Stimulated activated CD4-positive, alpha-beta T cell treated with anti-CD3 and anti-CD28 coated beads, Interleukin-4, amount 100 ng/mL, for 4 hours (primary cell): ENCODE measurements at places on chromosomes 2 and 18.

GRCh38 chr2:215466097-215466909 is 30.4 kb upstream of the FN1 start:
- no peak for DNase-seq

DNA sequence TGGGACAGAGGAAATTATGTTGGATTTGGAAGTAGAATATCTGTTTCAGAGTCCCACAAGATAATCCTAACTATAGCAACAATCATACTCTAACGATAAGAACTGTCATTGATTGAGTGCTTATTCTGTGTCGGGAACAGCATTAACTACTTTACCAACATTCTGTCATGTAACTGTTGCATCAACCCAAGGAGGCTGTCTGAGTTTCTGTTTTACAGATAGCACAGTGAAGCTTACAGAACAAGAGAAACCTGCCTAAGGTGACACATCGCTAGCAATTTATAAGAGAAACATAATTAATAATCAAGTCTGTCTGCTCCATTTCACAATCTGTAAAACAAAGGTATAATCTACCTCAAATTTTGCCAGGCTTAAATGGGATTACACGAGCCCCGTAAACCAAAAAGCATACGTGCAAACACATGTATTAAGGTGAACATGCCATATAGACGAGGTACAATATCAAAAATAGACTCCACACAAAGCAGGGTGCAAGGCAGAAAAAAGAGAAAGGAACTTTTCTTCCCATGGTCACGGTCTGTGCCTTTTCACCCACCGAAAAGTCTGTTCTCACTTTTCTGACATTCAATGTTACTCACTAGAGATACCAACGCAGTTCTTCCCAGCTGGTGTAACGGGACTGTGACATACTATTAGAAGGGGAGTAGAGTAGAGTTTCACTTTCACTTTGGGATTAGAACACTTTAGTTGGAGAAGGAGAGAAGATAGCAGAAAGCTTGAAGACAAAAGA is 37.2 kb upstream of the SLC8A1 start:
- DNase-seq: no peak

DNA sequence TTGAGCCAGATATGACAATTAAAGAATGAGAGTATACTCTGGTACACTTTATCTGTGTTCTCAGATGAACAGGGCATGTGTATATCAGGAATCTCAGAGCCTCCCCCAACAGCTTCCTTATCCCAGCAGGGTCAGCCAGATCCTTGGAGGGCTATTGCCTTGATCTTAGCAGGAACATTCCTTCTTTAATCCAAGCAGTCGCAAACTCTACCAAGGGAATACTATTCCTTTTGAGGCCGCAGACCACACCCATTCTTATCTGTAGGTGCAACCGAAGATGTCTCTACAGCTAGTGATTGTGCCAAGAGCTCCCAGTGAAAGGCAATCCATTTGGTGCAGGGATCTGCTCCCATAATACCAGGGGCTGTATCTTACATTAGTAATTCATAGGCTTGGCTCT is 118.3 kb upstream of the DOK6 start:
- no peak for DNase-seq

DNA sequence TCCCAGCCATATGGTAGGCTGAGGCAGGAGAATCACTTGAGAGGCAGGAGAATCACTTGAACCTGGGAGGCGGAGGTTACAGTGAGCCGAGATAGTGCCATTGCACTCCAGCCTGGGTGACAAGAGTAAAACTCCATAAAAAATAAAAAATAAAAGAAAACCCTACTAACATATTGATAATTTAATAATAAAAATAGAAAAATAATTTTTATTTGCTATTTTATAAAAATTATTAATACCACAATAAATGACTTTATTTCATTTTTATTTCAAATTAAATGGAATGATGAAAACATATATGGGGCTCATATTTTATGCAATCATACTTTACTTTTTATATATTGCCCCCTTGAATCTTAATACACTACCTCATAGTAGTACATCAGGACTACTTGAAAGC is 20.4 kb downstream of the TMEM182 start:
- DNase-seq: no peak

DNA sequence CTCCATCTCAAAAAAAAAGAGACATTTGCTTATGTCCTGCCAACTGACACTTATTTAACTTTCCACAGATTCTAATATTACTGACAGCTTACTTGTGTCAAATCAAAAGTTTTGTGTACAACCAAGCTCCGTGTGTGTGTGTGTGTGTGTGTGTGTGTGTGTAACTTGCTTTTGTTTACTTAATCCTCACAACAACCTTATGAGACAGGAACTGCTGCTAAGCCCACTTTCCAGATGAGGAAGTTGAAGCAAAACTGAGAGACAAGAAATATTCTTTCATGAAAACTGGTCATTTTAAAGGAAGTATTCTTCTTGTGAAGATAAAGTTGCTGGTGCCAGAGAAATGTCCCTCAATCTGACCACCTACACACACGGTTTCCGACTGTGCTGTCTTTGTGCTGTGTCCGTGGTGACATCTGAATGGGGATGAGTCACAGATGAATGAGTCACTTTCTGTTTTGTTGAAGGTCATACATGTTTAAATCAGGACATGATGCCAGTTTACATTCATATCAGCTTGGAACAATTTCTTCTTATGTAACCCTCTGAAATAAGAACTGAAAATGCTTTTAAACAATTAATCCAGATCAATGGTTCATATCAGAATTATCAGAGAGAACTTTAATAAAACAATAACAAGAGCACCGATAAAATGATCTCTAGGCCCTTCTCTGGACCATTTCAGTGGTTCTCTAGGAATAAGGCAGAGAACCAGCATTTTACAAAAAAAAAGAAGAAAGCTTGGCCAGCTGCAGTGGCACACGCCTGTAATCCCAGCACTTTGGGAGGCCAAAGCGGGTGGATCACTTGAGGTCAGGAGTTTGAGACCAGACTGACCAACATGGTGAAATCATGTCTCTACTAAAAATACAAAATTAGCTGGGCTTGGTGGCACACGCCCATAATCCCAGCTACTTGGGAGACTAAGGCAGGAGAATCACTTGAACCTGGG is 95.5 kb downstream of the THNSL2 start:
- DNase-seq: no peak

GRCh38 chr2:108959401-108959800 is 29.6 kb downstream of the EDAR start:
- no peak for DNase-seq

GRCh38 chr2:219251656-219252055 is 1.4 kb upstream of the TUBA4B start:
- DNase-seq: no peak

GRCh38 chr2:138881126-138881525 is 100.9 kb upstream of the NXPH2 start:
- no peak for DNase-seq

DNA sequence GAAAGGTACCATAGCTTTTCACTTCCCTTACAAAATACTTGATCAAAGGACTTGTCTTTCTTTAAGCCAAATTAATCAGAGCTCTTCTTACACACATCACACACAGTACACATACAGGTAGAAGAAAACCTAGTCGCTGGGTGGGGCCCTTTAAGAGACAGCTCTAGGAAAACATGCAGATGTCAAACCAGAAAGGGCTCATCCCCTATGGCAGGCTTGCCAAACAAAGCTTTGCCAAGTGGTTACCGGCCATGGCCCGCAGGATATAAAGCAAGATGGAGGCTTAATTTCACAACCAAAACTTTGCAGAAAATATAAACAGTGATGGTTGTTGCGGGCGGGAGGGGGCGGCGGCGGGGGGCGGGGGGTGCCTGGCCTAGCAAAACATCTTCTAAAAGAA is 2156.0 kb upstream of the PIK3C3 start:
- DNase-seq: no peak

- DNase-seq: no peak
These were observed 10.4 kb downstream of the SLC25A52 start for GRCh38 chr18:31750273-31750672.

DNA sequence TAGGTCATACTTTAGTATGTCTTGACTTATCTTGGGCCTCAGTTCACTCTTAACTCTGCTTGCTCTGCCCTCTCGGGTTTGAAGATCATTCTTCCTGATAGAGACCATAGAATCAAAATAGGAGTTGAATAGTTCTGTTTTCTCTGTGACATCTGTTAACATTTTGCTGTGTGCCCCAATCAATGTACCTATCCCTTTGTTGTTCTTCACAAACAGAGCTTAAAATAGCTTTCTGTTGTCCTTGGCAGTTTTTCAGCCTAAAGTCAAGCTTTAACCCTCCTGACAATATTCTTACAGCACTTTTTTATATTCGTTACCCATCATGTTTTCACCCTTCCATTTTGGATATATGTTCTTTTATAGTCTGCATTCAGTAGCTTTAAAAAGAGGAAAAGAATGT is 724.5 kb upstream of the FANCL start:
- no peak for DNase-seq

GRCh38 chr2:219857751-219858150 is 230.3 kb downstream of the SLC4A3 start:
- DNase-seq: no peak

DNA sequence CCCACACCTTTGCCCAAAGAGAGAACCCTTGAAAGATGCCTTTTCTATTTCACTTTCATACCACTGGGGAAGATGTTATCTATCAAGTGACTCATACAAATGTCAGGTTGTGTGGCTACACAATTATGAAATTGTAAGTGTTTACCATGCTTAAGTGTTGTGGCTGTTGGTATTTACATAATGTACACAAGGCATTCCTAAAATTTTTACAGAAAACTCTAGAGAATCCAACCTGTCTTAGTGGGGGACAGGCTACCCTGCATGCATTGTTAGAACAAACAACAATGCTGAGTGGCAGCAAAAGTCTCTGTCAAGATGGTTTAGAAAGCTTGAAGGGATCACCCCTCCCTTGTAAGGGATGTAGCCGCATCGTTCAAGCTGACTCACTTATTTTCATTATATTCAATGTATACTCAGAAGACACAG is 5.5 kb upstream of the MGAT4A start:
- no peak for DNase-seq

DNA sequence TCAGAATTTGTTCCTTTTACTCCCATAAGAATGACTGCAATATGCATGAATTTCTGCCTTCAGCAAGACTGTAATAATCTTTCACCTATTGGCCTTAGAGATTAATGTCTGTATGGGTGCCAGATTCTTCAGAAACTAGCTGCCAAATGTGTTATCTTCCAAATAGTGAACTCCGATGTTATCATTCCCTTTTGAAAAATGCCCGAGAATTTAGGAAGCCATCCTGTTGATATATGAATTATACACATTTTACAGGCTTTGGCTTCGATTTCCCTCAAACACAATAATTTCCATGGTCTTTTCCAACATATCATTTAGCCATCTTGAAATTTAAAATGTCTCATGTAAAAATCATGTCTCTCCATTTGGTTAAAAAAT is 101.5 kb downstream of the ZNF521 start:
- DNase-seq: no peak

GRCh38 chr2:235170536-235171521 is 219.0 kb downstream of the SH3BP4 start:
- DNase-seq: no peak

GRCh38 chr2:204127238-204127637 is 190.7 kb downstream of the ICOS start:
- no peak for DNase-seq

- DNase-seq: no peak
These were observed 1.4 kb upstream of the LAPTM4A start for GRCh38 chr2:20052861-20053281.

- DNase-seq: no peak
These were observed 171.2 kb downstream of the ERBB4 start for GRCh38 chr2:212367431-212367830.

GRCh38 chr2:43444989-43445645 is 150.7 kb downstream of the THADA start:
- DNase-seq: no peak

- DNase-seq: no peak
These were observed 148.4 kb downstream of the EIPR1 start for GRCh38 chr2:3229221-3229620.

- DNase-seq: no peak
These were observed 214.4 kb upstream of the SLC39A10 start for GRCh38 chr2:195442458-195443175.

GRCh38 chr2:213066443-213066743 is 85.0 kb downstream of the IKZF2 start:
- DNase-seq: no peak

DNA sequence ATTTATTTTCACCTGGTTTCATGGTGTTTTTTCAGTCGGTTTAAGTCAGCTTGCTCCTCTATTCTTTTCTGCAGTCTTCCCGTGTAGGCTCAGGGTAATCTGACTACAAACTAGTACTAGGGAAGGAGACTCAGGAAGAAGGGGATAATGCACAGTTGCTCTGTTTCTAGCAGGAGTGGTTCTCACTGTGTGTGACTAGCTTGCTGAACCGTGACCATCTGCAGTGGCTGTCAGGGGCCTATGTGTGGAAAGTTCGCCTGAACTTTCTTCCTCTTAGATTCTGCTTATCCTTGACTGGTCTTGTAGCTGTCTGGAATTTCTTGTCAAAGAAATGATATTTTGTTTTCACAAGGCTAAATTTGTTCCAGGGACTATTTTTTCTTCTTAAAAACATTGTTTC is 46.3 kb upstream of the AQP4 start:
- no peak for DNase-seq

- no peak for DNase-seq
These were observed 34.8 kb downstream of the ABHD3 start for GRCh38 chr18:21669736-21670285.

DNA sequence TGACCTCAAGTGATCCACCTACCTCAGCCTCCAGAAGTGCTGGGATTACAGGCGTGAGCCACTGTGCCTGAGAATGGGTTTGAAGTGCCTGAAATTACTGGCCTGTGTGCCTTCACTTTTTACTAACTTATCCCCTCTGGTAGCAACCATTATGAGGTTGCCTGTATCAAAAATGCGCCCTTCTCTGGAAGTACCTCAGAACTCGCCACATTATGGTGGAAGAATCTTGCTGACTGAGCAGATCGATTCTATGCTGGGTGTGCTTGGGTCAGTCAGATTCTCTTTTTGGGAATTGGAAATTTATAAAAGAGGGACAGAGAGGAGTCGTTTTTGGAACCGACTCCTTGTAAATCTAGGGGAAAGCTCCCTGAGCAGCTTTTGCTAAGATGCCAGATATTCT is 8.2 kb downstream of the LHCGR start:
- DNase-seq: no peak

DNA sequence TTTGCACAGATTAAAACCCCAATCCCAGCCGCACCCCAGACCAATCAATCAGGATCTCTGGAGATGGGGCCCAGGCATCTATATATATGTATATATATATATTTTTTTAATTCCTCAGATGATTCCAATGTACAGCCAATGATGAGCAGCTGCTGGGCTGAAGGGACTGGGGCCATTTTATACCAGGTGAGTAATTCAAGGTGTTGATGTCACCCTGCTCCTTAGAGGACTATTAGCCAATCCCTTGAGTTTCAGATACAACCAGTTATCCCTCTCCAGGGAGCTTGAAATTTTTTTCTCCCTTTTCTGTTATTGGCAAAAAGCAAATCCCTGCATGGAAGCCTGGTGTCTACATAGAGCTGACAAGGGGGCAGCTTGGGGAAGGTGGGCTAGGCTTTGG is 59.8 kb downstream of the MCFD2 start:
- no peak for DNase-seq

GRCh38 chr2:240614391-240614790 is 10.9 kb upstream of the GPR35 start:
- no peak for DNase-seq
